NCI-H1105 (cell line): ENCODE measurements at places on chromosomes 2 and 18.

GRCh38 chr2:120861576-120862191, 126.0 kb downstream of the GLI2 start:
- DNase-seq: no peak

DNA sequence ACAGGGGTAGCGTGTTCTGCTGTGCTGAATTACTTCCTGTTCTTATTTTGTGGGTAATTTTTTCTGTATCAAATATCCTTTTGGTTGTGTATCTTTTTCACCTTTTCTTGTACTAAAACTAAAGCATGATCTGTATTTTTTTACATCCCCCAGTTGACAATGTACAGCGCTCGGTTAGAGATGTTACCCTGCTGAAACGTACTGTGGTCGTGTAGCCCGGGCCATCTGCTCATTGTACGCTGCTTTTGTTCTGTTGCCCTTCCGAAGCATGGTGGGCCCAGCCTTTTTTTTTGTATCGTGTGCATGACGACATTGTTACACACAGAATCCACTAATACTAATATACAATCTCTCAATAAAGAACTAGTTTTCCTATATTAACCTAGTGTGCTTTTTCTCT, 233.1 kb downstream of the HAUS1 start:
- no peak for DNase-seq

- no peak for DNase-seq
These were observed 33.7 kb downstream of the NRP2 start for GRCh38 chr2:205715831-205716525.

DNA sequence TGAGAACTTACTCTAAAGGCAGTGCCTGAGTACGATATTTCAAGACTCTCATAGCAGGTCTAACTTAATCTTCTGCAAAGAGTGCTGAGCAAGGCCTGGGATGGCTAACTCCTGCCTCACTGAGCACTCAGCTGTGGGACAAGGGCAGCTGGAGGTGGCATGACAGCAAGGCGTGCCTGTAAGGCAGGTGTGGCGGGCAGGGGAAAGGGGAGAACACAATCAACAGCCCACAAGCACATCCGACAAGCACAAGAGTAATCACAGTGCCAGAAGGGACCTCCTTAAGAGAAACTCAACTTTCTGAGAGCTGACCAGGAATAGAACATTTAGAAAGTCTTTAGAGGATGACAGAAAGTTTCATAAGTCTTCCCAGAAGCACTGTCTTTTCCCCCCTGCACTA, 42.0 kb downstream of the GPR45 start:
- no peak for DNase-seq

DNA sequence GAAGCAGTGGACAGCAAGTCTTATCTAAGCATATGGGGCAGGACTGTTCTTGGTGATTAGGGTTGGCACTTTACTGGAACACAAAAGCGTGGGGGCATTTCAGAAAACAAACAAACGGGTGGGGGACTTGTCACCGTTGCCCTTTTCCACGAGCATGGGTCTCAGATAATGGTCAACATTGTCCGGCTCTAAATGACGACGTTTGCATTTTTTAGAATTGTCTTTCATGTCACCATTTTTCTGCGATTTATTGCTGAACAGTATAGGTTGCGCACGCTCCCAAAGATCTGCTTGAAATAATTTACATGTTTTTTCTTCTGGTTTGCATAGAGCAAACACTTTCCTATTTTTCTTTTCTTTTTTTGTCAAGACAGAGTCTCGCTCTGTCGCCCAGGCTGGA, 46.6 kb upstream of the TBC1D8 start:
- DNase-seq: no peak

- peak; percentile 11 for DNase-seq
These were observed 83.8 kb downstream of the EPHA4 start for GRCh38 chr2:221488136-221488807.

DNA sequence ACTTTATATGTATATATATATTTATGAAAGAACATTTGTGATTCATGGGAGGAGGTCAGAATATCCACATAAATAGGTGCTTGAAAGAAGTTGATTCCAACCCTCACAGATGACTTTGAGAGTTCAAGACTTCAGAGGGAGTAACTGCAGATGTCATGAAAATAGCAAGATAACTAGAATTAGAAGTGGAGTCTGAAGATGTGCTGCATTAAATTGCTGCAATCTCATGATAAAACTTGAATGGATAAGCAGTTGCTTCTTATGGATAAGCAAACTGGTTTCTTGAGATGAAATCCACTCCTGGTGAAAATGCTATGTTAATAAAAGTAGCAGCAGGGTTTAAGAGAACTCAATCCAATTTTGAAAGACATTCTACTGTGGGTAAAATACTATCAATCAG, 40.2 kb downstream of the G6PC2 start:
- DNase-seq: no peak

- DNase-seq: no peak
These were observed 43.5 kb downstream of the PSMD14 start for GRCh38 chr2:161351678-161352077.

DNA sequence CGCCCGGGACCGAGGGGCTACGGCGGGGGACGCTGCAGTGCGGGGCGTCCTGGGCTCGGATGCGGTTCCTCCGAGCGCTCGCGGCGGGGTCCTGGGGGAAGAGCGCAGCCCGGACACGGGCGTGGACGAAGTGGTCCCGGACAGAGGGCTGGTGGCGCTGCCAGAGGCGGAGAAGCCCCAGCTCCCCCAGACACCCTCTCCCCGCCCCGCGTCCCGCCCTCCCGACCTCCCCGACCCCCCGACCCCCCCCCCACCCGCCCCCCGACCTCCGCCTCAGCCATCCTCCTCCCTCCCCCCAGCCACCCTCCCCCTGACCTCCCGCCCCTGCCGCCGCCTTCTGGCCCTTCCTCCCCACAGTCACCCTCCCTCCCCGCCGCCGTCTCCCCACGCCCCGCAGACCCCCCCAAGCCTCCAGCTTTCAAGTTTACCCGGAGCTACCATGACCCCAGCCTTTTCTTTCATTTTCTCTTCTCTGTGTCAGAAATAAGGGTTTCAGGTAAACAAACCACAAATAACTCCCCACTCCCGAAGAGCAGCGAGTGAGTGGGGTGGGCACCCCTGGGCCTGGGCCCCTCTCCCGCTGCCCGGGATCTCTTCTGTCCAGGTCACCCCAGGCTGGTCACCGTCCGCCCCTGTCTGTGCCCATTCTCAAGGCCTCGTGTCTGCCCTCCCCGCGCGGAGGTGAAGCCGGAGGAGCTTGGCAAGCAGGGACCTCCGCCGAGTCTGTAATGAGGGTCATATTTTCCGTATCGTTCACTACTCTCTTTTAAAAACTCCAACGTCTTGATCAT, 5.1 kb downstream of the NFATC1 start:
- DNase-seq: no peak

DNA sequence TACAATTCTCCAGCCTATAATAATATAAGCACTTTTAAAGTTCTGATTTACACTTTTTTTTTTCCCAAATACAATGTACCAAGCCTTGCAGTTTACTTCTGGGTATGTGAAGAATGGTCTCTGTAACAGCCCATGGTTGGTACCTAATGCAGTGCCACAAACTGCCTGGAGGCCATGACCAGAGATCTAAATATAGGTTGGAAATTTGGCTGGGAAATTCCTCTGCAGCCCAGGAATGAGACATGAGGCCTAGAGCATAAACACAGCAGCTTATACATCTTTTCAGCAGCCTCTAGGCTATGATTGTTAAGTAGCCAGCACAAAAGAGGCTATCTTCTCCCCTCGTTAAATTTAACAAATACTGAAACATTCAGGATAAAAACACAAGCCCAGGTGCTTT, 432.0 kb upstream of the FAM98A start:
- no peak for DNase-seq

- peak; percentile 17 for DNase-seq
These were observed 7.2 kb upstream of the SIX3 start for GRCh38 chr2:44934038-44934982.

DNA sequence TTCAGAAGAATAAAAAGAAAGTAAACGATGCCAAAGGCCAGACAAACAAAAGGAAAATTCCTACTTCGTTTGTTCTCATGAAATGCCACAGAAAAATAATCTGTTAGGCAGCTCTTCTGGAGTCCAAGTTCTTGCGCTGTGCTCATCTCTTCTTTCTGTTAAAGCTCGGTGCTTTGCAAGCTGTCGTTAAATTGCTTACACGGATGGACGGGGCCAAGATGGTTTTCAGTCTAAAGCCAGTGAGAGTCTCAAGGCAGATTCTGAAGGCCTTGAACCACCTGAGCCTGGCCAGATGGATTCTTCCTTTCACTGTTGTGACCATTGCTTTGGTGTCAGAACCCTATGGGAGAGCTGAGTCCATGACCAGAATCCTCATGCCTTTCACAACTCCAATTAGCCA, 97.6 kb upstream of the RMDN2 start:
- DNase-seq: no peak

DNA sequence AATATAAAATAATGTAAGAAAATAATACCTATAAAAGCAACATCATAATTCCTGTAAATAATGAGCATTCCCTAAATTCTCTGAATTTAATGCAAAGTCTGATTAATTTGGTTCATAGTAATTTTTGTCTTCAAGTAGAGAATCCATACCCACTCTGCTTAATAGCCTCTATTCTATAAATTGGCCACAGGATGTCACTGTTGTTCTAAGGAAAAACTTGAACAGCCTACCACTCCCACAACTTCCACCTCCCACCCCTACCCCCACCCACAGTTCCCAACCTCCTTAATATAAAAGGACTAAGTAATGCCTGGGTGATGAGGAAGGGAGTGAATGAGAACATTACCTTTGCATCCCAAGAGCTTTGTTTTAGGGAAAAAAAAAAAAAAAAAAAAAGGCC, 27.2 kb upstream of the BBS5 start:
- DNase-seq: peak; percentile 35

- DNase-seq: no peak
These were observed 123.8 kb downstream of the SPTBN1 start for GRCh38 chr2:54579682-54580620.

GRCh38 chr2:146068051-146068450, 1548.1 kb upstream of the ZEB2 start:
- no peak for DNase-seq

GRCh38 chr18:8847066-8847755, 141.9 kb downstream of the MTCL1 start:
- no peak for DNase-seq

DNA sequence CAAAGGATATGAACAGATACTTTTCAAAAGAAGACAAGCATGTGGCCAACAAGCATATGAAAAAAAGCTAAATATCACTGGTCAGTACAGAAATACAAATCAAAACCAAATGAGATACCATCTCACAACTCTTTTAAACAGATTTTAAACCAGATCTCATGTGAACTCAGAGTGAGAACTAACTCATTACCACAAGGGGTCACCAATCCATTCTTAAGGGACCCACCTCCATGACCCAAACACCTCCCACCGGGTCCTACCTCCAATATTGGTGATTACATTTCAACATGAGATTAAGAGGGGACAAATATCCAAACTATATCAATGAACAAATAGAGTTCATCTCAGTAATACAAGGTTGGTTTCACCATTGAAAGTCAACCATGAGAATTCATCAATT, 319.8 kb upstream of the GULP1 start:
- no peak for DNase-seq

GRCh38 chr2:240930096-240930630, 24.0 kb downstream of the CROCC2 start:
- DNase-seq: no peak

GRCh38 chr18:79624356-79625170, 55.0 kb upstream of the CTDP1 start:
- no peak for DNase-seq

- no peak for DNase-seq
These were observed 1458.7 kb upstream of the ACVR2A start for GRCh38 chr2:146386096-146386495.

DNA sequence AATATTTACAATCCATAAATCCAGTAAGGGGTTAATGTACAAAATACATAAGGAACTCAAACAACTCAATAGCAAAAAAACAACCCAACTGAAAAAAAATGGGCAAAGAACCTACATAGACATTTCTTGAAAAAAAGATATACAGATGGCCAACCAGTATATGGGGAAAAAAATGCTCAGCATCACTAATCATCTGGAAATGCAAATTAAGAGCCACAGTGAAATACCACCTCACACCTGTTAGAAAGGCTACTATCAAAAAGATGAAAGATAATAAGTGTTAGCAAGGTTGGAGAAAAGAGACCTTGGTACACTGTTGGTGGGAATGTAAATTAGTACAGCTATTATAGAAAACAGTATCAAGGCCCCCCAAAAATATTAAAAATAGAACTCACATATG, 14.6 kb downstream of the AP1S3 start:
- no peak for DNase-seq

- DNase-seq: no peak
These were observed 642.9 kb downstream of the ZEB2 start for GRCh38 chr2:143877056-143877455.

DNA sequence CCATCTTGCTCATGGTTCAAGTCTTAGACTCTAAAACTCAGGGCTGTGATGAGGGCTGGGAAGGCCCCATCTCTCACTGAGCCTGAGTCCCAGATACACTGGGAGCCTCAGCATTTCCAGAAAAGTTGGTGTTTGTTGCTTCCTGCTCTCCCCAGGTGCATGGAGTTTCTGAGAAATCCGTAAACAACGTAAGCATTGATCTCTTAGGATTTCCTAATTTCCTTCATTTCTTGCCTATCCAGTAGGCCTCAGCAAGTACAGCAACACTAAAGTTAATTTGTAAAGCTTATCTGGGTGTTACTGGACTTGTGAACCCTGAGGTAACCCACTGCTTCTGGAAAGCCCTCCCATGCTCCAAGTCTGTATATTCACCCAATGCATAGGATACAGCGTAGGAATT, 199.4 kb upstream of the SIX3 start:
- no peak for DNase-seq

DNA sequence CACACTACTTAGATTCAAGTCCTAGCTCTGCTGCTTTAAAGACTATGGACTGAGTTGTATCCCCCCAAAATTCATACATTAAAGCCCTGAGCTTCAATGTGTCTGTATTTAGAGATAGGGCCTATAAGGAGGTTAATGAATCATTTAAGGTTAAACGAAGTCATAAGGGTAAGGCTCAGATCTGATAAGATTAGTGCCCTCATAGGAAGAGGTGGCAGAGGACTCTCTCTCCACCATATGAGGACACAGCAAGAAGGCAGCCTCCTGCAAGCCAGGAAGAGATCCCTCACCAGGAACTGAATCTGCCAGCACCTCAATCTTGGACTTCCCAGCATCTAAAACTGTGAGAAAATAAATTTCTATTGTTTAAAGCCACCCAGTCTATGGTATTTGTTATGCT, 3.1 kb upstream of the CYTIP start:
- DNase-seq: no peak

DNA sequence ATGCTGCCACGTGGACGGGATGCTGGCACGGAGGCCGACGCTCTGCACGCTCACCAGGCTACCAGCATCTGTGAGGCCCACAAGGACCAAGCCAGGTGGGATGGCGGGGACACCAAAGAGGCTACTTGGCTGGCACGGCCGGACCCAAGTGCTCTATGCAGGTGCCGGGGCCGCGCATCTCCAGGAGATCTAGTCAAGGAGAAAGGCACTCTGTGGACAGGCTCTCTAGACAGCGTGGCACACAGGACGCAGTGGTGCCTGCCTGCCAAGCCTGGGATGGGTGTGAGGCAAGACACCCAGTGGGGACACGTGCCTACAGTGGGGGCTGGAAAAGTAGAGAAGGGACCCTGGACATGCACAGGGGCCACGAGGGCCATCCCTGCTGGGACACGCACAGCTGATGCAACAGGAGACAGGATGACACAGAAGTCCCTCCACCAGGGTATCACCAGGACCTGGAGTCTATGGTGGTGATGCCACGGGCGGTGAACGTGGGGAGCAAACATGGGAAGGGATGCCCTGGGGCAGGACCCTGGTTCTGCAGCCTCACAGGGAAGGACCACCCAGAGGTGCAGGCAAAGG, 28.5 kb downstream of the ZNF516 start:
- DNase-seq: no peak
